Fibroblast of villous mesenchyme (primary cell): ENCODE measurements at places on chromosomes 5 and 9.

DNA sequence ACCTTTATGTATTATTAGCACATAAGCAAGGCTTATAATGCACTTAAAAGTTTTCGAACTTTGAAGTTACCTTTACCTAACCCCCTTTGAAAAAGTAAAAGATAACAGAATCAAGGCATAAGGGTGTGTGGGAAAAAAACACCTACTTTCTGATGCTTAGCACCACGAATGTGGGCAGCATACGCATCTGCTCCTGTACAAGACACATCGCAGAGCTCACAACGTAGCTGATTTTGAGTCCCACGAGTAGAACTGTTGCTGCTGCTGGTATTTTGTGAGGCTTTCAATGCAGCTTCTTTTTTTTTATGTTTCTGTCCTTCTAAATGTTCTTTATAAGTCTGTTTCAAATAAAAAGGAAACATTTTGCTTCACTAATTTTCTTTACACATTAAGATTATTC, 40.8 kb downstream of the ZFR start:
- DNase-seq: no peak

GRCh38 chr9:3043369-3043768, 199.5 kb upstream of the PUM3 start:
- peak; percentile 7 for DNase-seq

DNA sequence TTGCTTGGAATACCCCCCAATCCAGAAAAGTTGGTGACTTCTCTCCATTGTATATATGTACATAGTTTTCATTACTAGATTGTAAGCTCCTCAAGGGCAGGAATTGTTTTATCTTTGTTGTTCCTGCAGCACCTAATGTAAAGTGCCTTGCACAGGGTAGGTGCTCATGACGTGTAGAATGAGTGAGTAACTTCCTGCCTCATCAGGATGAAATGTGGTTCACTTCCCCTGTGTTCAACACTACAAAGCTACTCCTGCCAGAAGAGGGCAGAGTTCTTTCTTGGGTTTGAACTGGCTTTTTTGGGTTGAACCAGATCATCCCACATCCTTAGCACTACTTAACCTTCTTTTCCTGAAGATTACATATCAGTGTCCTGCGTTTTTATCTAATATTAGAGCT, 23.9 kb downstream of the GTF3C4 start:
- no peak for DNase-seq

GRCh38 chr5:169164481-169164925, 136.4 kb downstream of the SLIT3 start:
- no peak for DNase-seq

GRCh38 chr5:108503986-108504385, 122.1 kb upstream of the FBXL17 start:
- no peak for DNase-seq

- DNase-seq: peak; percentile 22
Observed at GRCh38 chr5:95686651-95687050, 3.9 kb upstream of the SPATA9 start.

- DNase-seq: no peak
Observed at GRCh38 chr5:6861036-6861435, 147.8 kb downstream of the TENT4A start.

- no peak for DNase-seq
Observed at GRCh38 chr5:470961-471749, 28.2 kb downstream of the EXOC3 start.

DNA sequence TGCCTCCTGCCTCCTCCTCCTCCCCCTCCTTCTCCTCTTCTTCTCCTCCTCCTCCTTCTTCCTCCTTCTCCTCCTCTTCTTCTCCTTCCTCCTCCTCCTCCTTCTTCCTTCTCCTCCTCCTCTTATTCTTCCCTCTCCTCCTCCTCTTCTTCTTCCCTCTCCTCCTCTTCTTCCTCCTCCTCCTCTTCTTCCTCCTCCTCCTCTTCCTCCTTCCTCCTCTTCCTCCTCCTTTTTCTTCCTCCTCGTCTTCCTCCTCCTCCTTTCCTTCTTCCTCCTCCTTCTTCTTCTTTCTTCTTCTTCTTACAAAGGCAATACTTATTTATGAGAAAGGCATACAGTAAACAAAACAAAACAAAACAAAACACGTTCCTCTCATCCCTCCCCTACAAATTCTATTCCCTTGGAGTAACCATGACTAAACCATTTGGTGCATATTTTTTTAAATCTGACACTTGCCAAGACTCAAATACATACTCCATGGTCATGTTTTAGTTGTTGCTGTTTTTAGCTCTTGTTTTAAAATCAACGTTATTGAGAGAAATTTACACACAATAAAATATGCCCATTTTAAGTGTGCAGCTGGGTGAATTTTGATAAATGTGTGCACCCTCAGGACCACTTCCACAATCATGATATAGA, 135.6 kb downstream of the FOXD1 start:
- DNase-seq: no peak

DNA sequence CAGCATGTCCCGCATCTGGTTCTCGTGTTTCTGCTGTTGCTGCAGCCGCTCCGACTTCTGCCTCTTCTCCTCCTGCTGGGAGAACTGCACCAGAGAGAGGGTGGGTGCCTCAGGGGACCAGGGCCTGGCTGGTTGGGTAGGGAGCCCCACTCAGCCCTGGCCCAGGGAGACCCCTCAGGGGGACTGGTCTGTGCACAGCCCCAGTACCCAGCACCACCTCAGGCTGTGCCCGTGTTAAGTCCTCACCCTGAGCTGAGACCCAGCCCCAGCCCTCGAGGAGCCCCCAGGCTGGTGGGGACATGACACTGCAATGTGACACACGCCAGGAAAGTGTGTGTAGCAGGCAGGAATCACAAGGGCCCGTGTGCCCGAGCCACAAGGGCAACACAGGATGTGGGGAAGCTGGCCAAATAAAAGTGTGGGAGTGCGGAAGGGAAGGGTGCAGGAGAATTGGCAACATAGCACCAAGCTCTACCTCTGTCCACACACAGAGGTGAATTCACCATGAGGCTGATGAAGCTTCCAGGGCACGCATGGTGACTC, 48.2 kb upstream of the FBXW11 start:
- no peak for DNase-seq

DNA sequence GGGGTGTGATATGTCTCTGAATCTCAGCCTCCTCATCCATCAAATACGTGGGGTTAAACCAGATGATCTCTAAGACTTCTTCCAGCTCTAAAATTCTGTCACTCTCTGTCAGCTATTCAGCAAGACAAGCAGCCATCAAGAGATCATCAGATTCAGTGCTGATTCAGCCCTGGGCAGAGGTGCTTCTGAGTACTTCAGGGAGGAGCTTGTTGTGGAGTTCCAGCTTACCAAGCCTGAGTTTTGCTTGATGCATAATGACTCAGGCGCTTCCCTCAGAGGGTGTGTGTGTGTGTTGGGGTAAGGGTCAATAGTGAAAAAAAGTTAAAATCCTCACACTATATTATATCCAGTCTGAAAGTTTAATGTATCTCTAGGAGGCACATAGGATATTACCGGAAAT, 29.6 kb upstream of the TAF1L start:
- DNase-seq: peak; percentile 8

- no peak for DNase-seq
Observed at GRCh38 chr9:137077758-137078693, 709 bp downstream of the UAP1L1 start.

DNA sequence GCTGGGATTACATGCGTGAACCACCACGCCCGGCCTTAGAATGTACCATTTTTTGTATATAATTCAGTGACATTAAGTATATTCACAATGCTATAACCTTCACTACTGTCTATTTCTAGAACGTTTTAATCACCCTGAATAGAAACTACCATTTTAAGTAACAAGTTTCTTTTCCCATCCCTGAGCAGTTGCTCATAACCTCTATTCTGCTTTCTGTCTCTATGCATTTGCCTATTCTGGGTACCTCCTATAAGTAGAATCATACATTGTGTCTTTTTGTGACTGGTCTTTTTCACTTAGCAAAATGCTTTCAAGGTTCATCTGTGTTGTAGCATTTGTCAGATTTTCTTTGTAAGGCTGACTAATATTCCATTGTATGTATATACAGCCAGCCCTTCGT, 39.9 kb downstream of the DDX46 start:
- DNase-seq: no peak

GRCh38 chr5:139531772-139532169, 29.4 kb upstream of the UBE2D2 start:
- no peak for DNase-seq

GRCh38 chr5:128965011-128965637, at the start of gene SLC27A6:
Gene SLC27A6, plus strand, starts transcription at chr5:128965488. Its CDS starts 650 bp downstream, at chr5:128966138.
- DNase-seq: no peak

DNA sequence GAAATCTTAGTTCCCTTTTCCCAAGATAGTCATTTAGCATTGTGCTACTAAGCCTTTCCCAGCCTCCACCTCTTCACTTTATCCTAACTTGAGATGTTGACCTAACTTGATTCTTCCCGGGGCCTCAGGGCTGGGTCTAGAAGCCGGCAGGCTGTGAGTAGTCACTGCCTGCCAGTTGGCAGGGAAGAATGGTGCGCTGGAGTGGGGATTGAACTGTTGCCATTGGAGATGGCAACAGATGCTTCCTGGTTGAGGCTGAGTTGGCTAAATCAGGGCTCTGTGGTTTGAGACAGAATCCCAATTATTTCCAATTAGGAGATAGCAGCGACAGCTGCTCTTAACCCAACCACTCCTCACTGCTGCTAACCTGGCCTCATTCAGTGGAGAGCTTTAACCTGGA, 343.1 kb downstream of the BRINP1 start:
- DNase-seq: no peak

GRCh38 chr9:112072721-112073638, 102.1 kb downstream of the SUSD1 start:
- DNase-seq: peak; percentile 98

DNA sequence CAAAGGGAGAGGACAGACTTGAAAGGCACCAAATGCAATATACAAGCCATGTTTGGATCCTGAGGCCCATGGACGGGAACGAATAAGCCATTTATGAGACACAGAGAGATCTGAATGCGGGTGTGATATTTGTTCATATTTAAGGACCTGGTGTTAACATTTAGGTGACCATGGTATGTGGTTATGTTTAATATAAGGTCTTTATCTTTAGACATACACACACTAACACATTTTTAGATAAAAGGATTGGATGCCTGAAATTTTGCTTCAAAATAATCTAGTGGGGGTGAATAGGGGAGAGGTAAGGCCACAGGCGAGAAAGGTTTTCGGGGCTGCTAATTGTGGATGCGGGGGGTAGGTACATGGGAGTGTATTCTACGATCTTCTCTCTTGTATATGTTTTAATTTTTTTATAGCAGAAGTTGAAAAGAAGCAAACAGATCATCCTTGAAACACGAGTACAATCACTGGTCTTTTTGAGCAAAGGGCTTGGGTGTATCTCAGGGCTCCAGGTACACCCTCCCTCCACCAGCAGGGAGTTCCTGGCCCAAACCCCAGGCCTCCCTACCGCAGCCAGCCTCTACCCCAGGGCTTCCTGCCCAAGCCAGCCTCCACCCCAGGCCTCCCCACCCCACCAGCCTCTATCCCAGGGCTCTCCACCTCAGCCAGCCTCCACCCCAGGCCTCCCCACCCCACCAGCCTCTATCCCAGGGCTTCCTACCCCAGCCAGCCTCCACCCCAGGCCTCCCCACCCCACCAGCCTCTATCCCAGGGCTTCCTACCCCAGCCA, 12.2 kb downstream of the AKNA start:
- no peak for DNase-seq

GRCh38 chr5:139295346-139296057, 2.0 kb downstream of the MATR3 start:
- DNase-seq: no peak

DNA sequence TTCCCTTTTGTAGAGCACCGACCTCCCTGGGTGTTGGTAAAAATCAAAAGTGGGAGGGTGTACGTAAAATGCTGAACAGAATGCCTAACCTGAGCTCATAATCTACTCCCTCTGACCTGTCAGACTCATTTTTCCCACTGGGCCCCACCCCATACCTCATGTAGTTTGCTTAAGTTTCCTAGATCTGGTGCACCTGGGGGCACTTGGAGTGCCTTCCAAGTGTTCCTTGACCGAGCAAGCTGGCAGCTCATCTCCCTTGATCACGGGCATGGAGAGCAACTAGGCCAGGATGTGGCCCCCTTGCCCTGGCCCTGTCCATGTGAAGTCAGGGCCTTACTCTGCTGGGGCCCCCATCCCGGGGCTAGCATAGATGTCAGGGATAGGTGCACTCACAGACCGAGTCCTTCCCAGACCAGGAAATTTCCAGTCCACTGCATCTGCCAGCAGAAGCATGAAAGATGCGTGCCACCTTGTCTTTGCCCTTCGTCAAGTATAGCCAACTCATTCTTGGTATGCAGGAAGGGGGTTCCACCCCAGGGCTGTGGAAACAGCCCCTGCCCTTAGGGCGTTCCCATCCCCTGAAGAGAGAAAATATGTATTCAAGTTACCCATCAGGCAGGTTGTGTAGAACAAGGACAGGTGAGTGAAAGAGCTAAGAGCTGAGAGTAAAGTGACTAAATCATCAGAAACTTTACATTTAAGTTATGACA, 41.9 kb downstream of the SLC22A5 start:
- DNase-seq: no peak

DNA sequence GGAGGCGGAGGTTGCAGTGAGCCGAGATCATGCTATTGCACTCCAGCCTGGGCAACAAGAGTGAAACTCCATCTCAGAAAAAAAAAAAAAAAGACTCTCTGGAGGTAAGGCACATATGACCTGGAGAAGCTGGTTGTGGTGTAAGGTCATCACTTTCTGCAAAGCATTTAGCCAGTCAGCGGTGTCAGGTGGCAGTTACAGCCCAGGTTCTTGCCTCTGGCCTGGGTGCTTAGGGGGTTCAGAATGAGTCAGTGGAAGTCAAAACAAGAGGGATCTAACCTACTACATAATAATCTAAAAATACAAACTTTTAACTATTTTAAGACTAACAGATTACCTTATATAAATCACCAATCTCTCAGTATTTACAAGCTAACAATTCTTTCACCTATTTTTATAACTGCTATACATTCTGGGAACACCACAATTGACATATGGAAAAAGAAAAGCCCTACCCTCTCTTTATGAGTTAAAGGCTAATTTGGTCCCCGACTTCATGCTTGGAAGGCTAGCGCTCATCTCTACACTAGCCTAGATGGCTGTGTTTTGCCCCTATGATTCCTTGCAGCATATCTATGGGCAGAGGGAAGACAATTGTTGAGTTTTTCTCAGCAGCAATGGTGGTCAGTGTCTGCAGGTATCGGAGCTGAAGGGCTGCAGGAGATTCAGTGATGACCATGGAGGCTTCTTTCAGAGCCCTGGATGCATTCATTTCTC, 29.2 kb downstream of the STOM start:
- DNase-seq: no peak

GRCh38 chr5:10726179-10726912, 34.7 kb downstream of the DAP start:
- peak; percentile 16 for DNase-seq

DNA sequence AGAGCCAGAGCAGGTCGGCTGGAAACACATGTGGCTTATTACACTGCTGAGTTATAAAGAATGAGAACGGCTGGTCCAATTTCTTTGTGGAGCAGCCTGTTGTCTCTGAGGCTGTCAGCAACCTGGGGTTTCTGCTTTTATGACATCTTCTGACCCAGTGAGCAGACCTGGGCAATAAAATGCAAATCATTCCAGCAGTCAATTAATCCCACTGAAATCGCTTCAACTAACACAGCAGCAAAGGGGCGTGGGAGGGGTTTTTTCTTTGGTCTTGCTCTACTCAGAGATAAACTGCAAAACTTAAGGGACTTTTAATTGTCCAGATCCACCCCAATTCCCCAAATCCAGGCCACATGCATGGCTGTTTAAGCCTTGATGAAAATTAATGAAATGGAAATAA, 215.7 kb downstream of the SLIT3 start:
- no peak for DNase-seq
